ENCODE measurements at places on chromosomes 4 and X. TPM values are rescaled to one million over a fixed set of nuclear protein-coding genes. Genes with fewer than 3 reads are reported as not detected.

Gene IL13RA2
- total RNA-seq: not detected

Gene UGT2A1
- total RNA-seq: not detected

Gene FBXL5
- total RNA-seq: 62.7 TPM

Gene NALF2
- not detected for total RNA-seq

Gene BRS3
- not detected for total RNA-seq

Gene SATL1
- not detected for total RNA-seq

Gene SLIT2
- total RNA-seq: 5.5 TPM

Gene CYLC1
- total RNA-seq: not detected

Gene MAOA
- 45.4 TPM for total RNA-seq

Gene GABRG1
- total RNA-seq: not detected

Gene SPIN2B
- total RNA-seq: 8.2 TPM

Gene NAA11
- total RNA-seq: not detected

Gene CT45A5
- not detected for total RNA-seq

Data from bronchus fibroblast of lung (primary cell).